ENCODE measurements at places on chromosomes 5 and 9.
A peak's percentile ranks its signal among the peaks of the same experiment; 100 is the strongest.

- peak; percentile 64 for DNase-seq
Observed at GRCh38 chr5:125484742-125485641, 738.6 kb upstream of the ZNF608 start.

DNA sequence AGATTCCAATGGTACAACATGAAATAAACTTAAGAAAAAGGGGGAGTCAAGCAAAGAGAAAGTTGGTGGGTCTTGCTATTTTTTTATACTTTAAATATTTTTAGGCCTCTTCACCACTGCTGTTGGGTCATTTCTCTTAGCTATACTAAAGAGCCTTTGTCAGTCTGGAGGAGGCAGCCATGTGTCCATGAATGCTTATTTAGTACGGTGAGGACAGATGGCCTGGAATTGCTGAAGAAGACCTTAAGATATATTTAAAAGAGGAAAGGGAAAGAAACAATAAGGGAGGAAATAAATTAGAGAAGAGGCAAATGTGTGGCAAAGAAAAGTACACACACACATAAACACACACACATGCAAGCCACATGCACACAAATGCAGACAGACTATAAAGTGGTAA lies 560.5 kb upstream of the MEF2C start:
- no peak for DNase-seq

GRCh38 chr5:83099445-83099844 lies 22.1 kb downstream of the XRCC4 start:
- no peak for DNase-seq

GRCh38 chr9:13616491-13617035 lies 337.1 kb upstream of the MPDZ start:
- no peak for DNase-seq

DNA sequence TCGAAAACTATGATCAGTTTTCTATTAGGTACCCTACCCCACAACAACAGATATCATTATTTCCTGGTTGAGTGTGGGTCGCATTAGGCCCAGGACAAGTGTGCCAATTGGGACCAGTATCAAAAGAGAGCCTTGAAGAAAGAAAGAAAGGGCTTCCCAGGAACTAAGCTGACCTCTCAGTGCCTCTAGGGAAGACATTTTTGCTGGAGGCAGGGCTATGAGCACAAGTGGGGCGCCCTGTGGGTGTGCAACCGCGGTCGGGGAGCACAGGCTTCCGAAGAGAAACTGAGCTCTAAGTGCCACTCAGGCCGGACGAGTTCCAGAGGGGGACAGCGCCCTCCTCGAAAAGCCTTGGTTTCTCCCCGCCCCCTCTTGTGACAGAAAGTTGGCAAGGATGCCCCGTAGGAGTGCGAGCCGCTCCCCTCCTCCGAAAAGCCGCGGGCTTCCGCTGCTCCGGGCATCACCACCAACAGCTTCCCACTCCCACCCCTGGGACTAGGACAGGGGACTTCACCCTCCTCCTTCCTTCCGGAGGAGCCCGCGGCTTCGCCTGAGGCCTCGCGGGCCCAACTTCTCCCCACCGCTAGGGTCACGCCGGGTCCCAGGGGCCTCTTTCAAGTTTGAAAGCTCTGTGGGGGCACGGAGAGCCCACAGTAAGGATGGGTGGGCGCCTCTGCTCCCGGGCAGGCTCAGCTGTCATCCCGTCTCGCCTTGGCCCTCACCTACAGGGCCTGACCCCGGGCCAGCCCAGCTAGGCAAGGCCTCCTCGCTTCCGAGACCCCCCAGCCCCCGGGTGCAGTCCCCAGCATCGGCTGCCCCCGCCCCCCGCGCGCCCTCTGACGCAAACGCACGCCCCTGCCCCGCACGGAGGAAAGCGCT lies 2.0 kb downstream of the NR2F1-AS1 start:
- DNase-seq = no peak

DNA sequence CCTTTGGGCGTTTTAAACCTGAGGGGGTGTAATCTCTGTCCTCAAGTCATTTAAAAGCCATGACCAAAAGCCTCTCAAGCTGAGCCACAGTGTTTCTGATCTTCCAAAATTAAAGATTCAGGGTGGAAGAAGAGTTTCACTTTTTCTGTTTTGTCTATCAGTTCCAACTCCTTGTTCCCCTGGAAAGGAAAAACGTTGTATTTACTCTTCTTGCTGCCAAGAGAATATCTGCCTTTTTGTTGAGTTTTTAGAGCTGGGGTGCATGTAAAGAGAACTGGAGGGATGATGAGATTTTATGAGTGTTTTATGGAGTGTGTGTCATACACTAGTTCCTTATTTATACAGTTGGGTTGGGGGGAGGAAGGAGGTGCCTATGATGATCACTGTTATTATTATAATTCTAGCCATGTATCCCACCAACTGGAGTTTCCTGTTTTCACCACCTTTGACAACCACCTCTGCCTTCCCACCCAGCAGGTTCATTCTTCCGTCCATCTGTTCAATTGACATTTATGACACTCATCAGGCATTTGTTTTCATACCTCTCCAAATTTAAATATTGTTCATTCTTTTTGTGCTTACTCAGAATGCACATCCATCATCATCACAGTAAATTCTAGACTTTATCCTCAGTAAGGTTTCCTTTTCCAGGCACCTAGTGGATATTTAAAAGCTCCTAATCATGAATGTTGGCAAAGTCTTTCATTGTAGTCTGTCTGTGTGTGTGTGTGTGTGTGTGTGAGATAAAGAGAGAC lies 97.9 kb upstream of the MPDZ start:
- DNase-seq = no peak

GRCh38 chr9:125393426-125393825 lies 131.8 kb downstream of the GAPVD1 start:
- no peak for DNase-seq

- no peak for DNase-seq
Observed at GRCh38 chr9:92265154-92265553, 28.3 kb downstream of the IARS1 start.

DNA sequence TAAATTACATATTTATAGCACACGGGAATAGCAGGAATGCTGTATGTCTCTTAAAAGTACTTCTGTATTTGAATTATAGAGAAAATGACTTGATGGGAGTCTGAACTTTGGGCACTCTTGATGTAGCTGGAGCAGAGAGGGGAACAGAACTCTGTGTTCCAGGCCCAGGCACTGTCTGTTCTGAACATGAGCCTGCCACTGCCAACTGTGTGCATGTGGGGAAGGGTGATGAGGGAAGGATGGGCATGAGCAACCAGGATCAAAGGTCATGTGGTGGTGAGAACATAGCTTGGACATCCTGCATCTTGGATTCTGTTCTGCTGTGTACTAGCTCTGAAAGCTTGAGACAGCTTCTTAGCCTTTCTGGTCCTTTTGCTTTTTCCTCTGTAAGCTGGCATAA lies 16.4 kb upstream of the ZBED3 start:
- no peak for DNase-seq

- DNase-seq = no peak
Observed at GRCh38 chr5:76273206-76273885, 129.7 kb upstream of the IQGAP2 start.

- DNase-seq = no peak
Observed at GRCh38 chr5:144177548-144177947, 6.9 kb downstream of the KCTD16 start.

- no peak for DNase-seq
Observed at GRCh38 chr9:106675780-106676179, 187.2 kb upstream of the ZNF462 start.

DNA sequence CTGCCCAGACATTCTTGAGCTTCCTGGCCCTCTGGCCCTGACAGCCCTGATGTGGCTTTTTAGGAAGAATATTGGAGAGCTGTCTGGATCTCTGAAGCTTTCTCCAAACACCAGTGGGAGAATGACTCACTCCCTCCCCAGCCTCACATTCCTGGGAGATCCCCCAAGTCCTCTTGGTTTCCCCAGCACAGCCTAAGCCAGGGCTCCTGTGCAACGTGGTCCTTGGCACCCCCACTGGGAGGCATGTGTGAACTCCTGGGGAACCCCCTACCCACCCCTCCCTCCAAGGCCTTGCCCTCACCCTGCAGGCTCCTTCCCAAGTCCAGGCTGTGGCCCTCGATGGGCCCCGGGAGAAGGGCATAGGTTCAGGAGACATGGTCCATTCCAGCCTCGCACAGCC lies 12.7 kb downstream of the GLIPR2 start:
- DNase-seq = no peak

- no peak for DNase-seq
Observed at GRCh38 chr5:568061-568781, 43.9 kb upstream of the CEP72 start.

DNA sequence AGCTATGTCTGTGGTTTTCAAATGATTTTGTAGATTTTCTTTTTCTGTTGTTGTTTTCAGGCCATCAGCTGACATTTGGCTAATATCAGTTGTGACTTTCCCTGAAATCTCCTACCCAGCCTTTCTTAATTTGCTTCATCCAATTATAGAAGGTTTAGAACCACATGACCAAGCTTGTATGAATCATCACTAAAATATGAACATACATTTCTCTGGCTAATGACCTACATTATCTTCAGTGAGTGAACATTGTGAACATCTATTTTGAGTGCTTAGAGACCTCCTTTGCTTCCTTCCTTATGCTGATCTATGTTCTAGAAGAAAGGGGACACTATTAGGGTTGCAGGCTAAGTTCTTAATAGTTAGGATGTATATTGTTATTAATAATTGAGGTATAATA lies 532.5 kb downstream of the RAB3C start:
- no peak for DNase-seq
